Epithelial cell of proximal tubule (primary cell): ENCODE measurements at places on chromosomes 7 and 10.
A peak's percentile ranks its signal among the peaks of the same experiment; 100 is the strongest.

DNA sequence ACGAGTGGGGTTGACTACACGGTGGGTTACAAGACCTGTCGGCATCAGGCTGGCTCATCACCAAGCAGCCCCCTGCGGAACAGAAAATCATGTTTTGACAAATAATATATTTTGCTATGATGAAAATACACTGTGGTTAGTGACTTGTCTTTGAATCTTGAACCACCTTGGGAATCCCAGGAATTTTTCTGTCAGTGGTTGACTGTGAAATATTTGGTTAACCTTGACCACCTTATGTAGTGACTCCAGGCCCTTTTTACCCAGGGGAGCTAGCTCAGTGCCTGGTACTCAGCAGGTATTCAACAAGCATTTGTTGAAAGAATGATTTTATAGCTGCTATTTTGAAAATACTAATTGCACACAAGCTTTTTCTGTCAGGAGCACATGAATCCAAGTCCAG lies 406.0 kb downstream of the PHF14 start:
- no peak for DNase-seq

- no peak for DNase-seq
Measured at GRCh38 chr10:84088626-84089025, 50.7 kb upstream of the GHITM start.

GRCh38 chr10:124459395-124459794 lies 2.2 kb upstream of the LHPP start:
- no peak for DNase-seq

DNA sequence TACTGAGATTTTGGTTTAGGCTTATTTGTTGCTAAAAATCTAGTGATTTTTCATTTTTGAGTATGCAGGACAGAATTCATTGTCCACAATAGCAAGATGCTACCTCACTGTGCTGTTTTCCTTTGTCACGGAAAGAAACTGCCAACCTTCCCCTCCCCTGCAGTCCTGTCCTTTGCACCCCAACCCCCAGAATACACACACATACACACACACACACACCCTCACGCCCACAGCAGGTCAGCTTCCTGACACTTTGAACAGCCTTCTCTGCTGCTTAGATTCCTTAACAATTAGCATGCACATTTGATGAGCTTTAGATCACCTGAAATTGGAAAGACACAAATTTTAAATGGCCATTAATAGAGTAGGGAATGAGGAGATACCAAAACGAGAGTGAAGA lies 32.1 kb downstream of the ARMC3 start:
- no peak for DNase-seq

DNA sequence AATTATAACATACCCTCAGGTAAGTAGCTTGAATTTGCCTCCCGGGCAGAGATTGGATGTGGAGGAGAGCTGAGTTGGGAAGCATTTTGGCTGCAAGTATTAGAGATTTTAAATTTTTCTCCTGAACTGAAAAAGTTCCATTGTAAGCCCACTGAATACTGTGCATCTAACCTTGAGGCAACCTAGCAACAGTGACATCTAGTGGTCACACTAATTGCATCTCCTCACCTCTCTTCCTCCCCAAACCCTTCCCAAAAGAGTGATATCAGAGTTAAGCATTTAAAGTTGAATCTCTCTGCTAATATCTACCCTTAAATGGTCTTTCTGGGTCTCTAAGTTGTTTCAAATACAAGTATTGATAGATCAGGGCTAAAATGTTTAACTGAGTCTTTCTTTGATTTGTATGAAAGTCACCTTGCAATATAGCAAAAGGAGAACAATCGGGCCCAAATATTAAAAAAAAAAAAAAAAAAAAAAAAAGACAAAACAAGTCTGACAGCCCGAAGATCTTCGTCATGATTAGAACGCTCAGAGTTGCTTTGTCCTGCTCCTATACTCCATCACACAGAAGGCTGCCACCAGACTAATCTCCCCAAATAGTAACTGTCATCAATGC lies 40.4 kb upstream of the DLX5 start:
- DNase-seq = peak; percentile 16

GRCh38 chr10:128628252-128628651 lies 502.0 kb upstream of the MKI67 start:
- no peak for DNase-seq

DNA sequence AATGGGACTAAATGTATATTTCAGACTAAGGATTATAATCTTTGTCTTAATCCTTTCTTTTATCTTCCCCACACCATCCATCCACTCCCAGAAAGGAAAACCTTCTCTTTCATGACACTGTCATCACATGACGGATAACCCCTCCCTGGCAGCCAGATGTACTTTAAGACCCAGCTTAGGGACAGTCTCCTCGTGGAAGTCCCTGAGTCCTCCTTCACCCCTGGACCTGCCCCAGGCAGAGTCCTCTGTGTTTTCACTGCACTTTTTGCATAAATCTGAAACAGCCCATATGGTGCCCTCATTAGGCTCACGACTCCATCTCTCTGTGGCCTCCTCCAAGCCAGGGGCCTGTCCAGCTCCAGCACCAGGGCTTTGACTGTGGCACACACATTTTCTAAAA lies 16.0 kb downstream of the NRAP start:
- no peak for DNase-seq

GRCh38 chr10:84163996-84164395 lies 9.6 kb upstream of the GPR15LG start:
- DNase-seq = no peak

DNA sequence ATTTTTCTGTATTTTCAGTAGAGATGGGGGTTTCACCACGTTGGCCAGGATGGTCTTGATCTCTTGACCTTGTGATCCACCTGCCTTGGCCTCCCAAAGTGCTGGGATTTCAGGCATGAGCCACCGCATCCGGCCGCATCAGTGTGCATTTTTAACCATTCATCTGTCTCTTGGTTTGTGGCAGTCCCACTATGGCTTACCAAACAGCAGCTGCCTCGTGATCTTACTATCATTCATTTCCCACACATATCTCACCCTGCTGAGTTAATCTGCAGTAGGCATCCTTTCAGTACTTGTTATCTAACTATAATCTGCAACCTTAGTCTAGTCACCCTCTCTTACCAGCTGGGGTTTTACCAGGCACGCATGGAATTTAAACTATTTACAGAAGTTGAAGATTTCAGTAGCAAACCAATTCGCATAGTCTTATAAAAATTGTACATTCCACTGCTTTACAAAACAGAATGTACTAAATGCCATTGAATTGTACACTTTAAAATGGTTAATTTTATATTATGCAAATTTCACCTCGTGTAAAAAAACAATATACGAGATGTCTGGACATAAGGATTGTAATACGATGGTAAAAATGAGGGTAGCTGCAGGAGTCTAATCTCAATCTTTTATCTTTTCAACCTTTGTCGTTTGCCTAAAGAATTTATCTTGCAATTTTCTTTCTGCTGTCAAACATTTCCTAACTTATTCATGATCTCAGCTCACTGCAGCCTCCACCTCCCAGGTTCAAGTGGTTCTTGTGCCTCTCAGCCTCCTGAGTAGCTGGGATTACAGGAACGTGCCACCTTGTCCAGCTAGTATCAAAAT lies 4.6 kb upstream of the TBC1D12 start:
- no peak for DNase-seq

GRCh38 chr7:36860681-36861080 lies 136.4 kb upstream of the AOAH start:
- DNase-seq = no peak

- peak; percentile 89 for DNase-seq
Measured at GRCh38 chr7:141649865-141650634, 51.9 kb downstream of the DENND11 start.

GRCh38 chr10:118041316-118041715 lies 5.4 kb downstream of the RAB11FIP2 start:
- peak; percentile 52 for DNase-seq

GRCh38 chr7:146414373-146414772 lies 297.8 kb downstream of the CNTNAP2 start:
- DNase-seq = no peak

DNA sequence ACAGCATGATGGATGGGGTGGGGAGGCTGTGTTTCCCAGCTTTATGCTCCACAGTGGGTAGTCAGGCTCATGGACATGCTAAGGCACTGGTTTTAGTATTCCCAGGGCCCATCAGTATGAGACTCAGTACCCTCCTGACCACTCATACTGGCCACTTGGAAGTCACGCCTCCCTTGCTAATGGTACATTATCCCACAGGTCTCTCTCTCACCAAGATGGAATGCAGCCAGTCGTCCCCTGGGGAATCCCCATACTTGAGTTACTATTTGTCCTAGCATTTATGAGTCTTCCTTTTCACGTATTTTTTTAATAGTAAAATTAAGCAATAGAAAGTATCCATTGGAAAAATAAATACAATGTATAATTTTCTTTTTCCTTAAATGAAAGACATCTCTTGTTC lies 80.6 kb upstream of the TBX20 start:
- no peak for DNase-seq

- DNase-seq = no peak
Measured at GRCh38 chr10:76041551-76041950, 610.1 kb downstream of the LRMDA start.

- peak; percentile 49 for DNase-seq
Measured at GRCh38 chr10:120477021-120477742, 20.2 kb downstream of the PLPP4 start.

- DNase-seq = no peak
Measured at GRCh38 chr10:132806561-132807003, 20.6 kb upstream of the NKX6-2 start.
